ENCODE measurements at places on chromosomes 6 and 20. TPM values are rescaled to one million over a fixed set of nuclear protein-coding genes. Genes with fewer than 3 reads are reported as not detected.

DNA sequence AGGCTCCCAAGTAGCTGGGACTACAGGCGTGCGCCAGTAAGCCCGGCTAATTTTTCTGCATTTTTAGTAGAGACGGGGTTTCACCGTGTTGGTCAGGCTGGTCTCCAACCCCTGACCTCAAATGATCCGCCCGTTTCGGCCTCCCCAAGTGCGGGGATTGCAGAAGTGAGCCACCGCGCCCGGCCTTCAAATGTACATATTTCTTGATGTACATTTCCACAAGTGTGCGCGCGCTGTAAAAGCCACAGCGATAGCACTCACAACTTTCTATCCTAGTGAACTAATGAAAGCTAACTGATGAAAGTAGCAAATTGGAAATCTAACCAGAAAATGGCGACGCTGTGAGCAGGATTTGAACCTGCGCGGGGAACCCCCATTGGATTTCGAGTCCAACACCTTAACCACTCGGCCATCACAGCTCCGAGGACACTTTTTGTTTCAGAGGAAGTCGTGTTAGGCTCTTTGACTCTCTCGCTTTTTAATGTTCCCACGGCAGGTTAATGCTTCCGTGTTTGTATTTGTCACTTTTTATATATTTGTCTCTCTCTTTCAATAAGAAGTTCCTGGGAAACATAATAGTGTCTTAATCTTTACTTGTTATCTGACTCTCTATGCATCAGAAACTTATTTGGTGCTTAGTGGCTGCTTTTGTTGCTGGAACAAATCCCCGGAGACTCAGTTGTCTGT lies 199.4 kb upstream of the ZNF184 start:
- H3K27ac ChIP-seq: peak overlapping the region; percentile 2
- DNase-seq: no peak
- peaks cover 2% of the 10 kb centered on the region for H3K36me3 ChIP-seq
- peaks cover 26% of the 10 kb centered on the region for H3K4me1 ChIP-seq
- H3K27me3 ChIP-seq: peaks cover 65% of the 10 kb centered on the region

- no peak overlapping the region for H3K4me3 ChIP-seq
- no peak for DNase-seq
- no peaks in the 10 kb centered on the region for H3K4me1 ChIP-seq
- H3K36me3 ChIP-seq: no peaks in the 10 kb centered on the region
- no peak overlapping the region for H3K27ac ChIP-seq
Measured at GRCh38 chr6:3520281-3521230, 63.7 kb upstream of the SLC22A23 start.

DNA sequence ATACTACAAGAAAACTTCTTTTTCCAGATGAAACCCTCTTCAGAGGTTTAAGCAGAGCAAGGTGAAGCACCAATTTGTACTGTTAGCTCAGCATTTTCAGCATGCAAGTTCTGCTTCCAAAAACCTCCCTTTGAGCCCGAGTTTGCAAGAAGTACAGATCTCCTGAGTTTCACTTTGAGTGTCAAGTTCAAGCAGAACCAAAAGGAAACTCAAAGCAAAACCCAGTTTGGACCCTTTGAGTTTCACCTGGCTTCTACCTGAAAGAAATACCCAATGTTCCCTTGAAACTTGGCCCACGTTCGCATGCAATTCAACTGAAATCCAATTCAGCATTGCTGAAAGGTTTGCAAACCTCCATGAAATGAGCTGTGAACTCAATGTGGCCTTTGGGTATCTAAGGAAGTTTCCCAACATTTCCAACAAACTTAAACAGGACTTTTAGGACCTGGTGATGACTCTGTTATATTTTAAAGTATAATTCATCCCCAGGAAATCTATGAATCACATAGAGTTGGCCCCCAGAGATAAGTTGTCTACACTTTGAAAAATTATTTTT lies 62.9 kb upstream of the HBS1L start:
- peaks cover 23% of the 10 kb centered on the region for H3K4me1 ChIP-seq
- H3K27me3 ChIP-seq: peaks cover 9% of the 10 kb centered on the region
- no peak overlapping the region for H3K27ac ChIP-seq
- DNase-seq: no peak

DNA sequence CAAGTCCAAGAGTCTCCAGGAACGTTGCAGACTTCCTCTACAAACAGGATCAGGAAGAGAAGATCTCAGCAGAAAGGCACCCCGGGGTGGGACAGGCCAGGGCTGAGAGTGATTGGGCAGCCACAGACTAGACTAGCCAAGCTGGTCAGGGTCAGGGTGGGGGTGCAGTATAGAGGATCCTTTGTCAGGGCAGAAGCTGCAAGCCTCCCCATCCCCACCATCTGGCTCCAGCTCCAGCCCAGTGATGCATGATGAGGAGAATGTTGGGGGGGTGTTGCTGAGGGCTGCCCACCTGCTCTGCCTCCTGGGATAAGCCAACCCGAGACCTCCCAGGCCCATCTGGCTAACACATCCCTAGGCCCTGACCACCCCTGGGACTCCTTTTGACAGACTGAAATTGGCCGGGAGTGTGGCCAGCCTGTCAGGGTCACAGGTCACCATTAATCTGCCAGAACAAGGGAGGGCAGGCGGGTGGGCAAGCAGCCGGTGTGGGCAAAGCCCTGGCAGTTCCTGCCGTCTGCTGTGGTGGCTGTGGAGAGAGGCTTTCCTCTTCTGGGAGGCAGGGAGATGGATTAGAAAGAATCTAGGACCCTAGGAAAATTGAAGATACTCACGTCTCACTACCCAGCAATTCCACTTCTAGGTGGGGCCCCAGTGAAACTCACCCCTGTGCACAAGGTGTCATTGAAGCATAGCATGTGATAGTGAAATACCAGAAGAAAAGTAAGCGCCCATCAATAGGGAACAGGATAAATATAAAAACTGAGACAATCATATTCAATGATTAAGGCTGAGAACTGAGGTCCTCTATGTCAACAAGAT lies 22.1 kb upstream of the SNTA1 start:
- peaks cover 25% of the 10 kb centered on the region for H3K4me1 ChIP-seq
- H3K36me3 ChIP-seq: no peaks in the 10 kb centered on the region
- H3K4me3 ChIP-seq: peak overlapping the region; percentile 35
- no peaks in the 10 kb centered on the region for H3K27me3 ChIP-seq
- no peak for DNase-seq

- no peak for DNase-seq
- H3K4me1 ChIP-seq: peaks cover 1% of the 10 kb centered on the region
- no peak overlapping the region for H3K27ac ChIP-seq
- peaks cover 7% of the 10 kb centered on the region for H3K36me3 ChIP-seq
- no peak overlapping the region for H3K4me3 ChIP-seq
Measured at GRCh38 chr6:5054245-5054873, 30.8 kb upstream of the PPP1R3G start.

DNA sequence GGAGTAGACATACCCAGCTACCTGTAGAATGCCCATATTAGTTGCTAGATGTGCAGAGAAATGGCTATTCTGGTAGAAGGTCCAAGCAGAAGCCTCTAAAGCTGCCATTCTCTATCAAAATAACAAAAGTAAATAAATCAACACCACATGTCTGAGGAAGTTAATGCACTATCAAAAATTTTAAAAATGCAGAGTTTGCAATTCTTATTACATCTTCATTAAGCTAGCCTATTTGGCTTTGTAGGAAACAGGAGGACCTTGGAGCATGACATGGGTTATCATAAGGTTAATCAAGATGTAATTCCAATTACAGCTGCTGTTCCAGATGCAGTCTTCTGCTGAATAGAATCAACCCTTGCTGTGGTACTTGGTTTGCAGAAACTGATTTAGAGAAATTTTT lies 188.4 kb downstream of the TBX18 start:
- H3K36me3 ChIP-seq: no peaks in the 10 kb centered on the region
- H3K27ac ChIP-seq: no peak overlapping the region
- no peaks in the 10 kb centered on the region for H3K27me3 ChIP-seq
- DNase-seq: no peak

GRCh38 chr6:22828179-22829062 lies 259.1 kb downstream of the HDGFL1 start:
- peaks cover 1% of the 10 kb centered on the region for H3K4me1 ChIP-seq
- no peaks in the 10 kb centered on the region for H3K27me3 ChIP-seq
- DNase-seq: no peak
- H3K4me3 ChIP-seq: no peak overlapping the region
- no peaks in the 10 kb centered on the region for H3K36me3 ChIP-seq

- H3K27me3 ChIP-seq: no peaks in the 10 kb centered on the region
- no peaks in the 10 kb centered on the region for H3K4me1 ChIP-seq
- no peak overlapping the region for H3K27ac ChIP-seq
- H3K36me3 ChIP-seq: no peaks in the 10 kb centered on the region
Measured at GRCh38 chr6:140256248-140256647, 881.8 kb upstream of the CITED2 start.

DNA sequence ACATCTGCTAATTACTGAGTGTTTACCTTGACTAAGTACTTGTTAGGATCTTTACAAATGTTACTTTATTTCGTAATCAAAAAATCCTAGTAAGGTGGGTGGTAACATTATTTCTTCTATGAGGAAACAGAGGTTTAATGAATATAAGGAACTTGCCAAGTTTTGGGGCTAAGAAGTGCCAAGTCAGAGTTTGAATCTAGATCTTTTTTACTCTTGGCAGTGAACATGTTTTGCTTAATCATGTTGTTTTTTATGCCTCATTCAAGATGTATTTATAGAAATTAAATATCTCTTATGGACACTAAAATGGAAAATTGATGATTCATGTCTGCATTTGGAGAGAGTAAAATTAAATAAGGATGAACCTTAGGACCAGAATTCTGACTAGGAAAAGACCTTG lies 393.7 kb downstream of the UTRN start:
- no peaks in the 10 kb centered on the region for H3K27me3 ChIP-seq
- H3K27ac ChIP-seq: peak overlapping the region; percentile 18
- peaks cover 66% of the 10 kb centered on the region for H3K36me3 ChIP-seq
- no peak overlapping the region for H3K4me3 ChIP-seq
- no peak for DNase-seq
- H3K4me1 ChIP-seq: peaks cover 7% of the 10 kb centered on the region

Gene HSPA12B
- total RNA-seq: not detected

Gene ADA
- total RNA-seq: 72.3 TPM

Gene CRISP3
- not detected for total RNA-seq

Measured in activated B cell treated with CpG ODN at 0.5 μM for 24 hours (primary cell).